T follicular helper cell (primary cell): ENCODE measurements at places on chromosomes 4 and X.

DNA sequence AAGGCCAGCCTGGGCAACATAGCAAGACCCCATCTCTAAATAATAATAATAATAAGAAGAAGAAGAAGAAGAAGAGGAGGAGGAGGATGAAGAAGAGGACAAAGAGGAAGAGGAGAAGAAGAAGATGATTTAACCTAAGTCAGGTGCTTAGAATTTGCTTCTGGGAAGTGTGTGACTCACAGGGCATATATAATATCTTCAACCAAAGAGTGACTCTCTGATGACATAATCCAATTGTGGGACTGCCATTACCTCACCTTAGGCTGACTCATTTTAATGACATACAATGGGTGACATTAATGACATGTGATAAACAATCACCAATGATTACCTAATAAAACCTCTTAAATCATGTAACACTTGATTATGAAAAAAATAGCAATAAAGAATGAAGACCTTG lies 32.7 kb upstream of the MBTPS2 start:
- DNase-seq, result no peak

- no peak for DNase-seq
Observed at GRCh38 chrX:136525738-136526606, 6.0 kb upstream of the VGLL1 start.

DNA sequence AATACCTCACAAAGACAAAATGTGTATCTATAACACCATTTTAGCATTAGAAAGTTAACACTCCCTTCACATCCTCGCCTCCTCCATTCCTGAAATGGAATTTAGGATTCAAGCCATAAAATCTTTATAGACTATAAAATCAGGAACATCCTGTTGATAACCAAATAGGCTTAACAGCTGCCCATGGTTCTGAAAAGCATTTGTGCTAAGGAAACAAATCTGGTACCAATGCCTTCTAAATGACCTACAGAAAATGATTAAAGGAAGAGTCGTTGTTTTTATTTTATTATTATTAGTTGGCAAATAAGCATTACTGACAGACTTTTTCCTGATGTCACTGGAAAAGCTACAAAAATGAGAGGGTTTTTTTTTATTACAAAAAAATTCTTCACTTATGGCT lies 79.8 kb downstream of the PAPSS1 start:
- no peak for DNase-seq

- no peak for DNase-seq
Observed at GRCh38 chrX:100413229-100413628, 3.2 kb upstream of the PCDH19 start.

- no peak for DNase-seq
Observed at GRCh38 chrX:920234-920799, 289.7 kb downstream of the SHOX start.

DNA sequence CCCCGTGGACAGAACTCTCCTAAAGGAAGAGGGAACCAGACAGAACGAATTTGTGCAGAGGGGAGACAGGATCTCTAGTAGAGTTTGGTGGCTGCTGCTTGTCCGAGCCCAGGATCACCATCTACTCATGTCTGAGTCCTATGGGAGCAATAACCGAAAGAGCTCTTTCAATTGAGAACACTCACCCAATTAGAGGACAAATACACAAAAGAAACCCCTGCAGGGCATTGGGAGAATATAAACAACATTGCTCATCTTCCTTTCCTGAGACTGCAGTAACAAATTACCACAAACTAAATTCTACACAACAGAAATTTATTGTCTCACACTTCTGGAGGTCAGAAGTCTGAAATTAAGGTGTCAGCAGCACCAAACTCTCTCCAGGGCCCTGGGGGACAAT lies 65.6 kb downstream of the SPINK2 start:
- DNase-seq, result no peak

DNA sequence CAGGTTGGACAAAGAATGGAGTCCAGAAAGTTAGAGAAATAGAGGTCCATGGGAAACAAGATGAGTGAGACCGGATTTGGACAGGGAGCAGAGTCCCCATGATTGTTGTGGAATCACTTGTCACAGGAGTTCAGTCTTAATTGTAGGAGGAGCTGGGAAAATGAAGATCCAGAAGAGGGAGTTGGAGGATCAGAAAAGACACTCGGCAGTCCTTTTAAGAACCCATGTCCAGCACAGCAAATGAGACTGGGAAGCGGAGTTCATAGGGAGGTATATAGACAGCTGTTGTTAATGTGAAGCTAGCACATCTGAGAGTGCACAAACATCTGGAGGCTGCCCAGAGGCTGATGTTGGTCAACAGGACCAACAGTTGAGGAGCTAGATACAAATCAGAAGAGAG lies 111.4 kb upstream of the RXFP1 start:
- no peak for DNase-seq

- no peak for DNase-seq
Observed at GRCh38 chrX:97117572-97117971, 233.9 kb downstream of the RPA4 start.

- DNase-seq, result no peak
Observed at GRCh38 chrX:65017451-65017850, 41.2 kb upstream of the ZC4H2 start.

DNA sequence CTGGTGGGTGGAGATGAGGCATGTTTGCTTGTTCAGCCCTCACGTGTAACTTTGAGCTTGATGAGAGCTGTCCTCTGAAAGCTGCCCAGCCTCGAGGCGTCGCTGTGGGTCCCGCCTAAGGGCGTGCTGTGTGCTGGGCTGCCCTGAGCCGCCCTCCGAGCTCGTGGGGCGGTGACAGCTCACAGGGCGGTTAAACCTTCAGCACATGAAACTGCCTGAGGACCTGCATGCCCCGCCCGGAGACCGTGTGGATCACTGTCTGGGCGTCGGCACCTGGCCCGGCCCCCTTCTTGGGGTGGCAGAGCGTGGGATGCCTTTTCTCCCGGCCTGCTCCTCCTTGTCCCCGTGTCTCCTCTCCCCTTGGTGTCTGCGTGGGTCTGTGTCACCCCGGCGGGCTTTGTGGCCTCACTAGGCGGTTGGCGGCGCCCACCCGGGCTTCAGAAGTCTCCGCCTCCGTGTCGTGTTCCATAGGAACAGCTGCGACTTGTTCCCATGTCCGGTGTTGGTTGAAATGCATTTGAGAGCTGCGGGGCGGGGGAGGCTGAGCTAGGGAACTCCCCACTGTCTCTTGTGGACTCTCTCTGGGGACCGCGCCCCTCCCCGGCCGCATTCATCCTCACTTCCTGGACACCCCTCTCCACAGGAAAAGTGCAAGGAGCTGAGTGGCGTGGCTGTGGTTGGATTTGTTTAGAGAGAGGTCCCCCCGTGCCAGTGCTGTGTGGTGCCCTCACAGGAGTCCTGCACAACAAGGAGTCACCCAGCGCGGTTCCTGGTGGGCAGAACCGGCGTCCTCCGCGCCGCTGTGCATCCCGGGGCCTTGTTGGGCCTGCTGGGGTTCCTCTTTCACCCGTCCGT lies 6.8 kb downstream of the AKAP17A start:
- DNase-seq, result no peak

- no peak for DNase-seq
Observed at GRCh38 chrX:136627409-136627808, 20.5 kb upstream of the CD40LG start.

GRCh38 chr4:10872833-10873517 lies 188.4 kb upstream of the CLNK start:
- DNase-seq, result no peak

- no peak for DNase-seq
Observed at GRCh38 chrX:150446995-150447394, 83.9 kb downstream of the MAMLD1 start.

- no peak for DNase-seq
Observed at GRCh38 chr4:73750730-73751129, 10.4 kb downstream of the CXCL8 start.

DNA sequence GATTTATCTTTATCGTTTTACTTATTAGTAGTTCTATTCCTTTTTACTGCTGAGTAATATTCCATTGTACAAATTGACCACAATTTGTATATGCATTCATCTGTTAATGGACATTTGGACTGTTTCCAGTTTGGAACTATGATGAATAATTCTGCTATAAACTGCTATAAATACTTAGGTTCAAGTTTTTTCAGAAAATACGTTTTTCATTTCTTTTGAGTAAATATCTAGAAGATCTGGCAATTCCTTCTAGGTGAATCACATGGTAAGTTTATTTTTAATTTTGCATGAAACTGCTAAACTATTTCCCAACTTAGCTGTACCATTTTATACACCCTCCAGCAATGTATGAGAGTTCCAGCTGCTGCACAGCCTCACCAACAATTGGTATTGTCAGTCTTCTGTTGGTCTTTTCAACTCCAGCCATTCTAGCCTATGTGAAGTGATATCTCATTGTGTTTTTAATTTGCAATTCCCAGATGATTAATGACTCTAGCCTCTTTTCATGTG lies 22.2 kb downstream of the LIN54 start:
- no peak for DNase-seq
